ENCODE measurements at places on chromosomes 3 and 15.

DNA sequence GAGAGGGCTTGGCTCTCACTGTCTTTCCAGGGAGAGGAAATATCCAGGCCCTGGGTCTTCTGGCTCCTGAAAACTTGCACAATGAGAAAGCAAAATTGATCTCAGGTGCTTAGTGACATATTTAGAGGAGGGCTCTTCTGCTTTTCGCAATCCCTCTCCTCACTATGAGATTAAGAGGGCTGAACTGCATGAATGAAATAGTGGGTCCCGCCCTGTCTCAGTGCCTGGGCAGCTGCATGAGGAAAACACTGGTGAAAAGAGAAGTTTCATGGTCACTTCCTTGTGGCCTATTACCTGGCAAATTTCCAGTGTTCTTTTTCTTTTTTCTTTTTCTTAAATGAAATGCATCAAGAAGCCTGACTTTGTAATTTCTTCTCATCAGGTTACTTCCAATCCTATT is 73.5 kb downstream of the TRAK1 start:
- no peak for DNase-seq

GRCh38 chr15:37446921-37447320 is 346.6 kb upstream of the MEIS2 start:
- DNase-seq: no peak

- no peak for DNase-seq
Observed at GRCh38 chr15:55031727-55032126, 165.0 kb downstream of the RSL24D1 start.

DNA sequence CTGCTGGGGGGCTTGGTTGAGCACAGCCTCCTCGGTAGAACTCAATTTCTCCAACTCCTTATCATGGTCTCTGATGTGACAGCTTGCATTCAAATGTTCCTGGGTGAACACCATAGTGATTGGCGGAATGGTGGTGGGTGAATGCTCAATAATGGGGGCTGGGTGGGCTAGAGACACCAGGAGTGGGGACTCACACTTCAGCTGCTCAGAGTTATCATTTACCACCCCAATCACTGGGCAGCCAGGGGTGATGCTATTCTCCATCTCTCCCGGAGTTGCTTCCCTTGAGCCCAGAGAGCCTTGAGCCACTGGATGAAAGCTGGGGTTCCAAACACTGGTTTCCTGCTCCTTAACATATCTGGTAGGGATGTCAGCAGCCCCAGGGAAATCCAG is 88.7 kb downstream of the DHX30 start:
- no peak for DNase-seq

DNA sequence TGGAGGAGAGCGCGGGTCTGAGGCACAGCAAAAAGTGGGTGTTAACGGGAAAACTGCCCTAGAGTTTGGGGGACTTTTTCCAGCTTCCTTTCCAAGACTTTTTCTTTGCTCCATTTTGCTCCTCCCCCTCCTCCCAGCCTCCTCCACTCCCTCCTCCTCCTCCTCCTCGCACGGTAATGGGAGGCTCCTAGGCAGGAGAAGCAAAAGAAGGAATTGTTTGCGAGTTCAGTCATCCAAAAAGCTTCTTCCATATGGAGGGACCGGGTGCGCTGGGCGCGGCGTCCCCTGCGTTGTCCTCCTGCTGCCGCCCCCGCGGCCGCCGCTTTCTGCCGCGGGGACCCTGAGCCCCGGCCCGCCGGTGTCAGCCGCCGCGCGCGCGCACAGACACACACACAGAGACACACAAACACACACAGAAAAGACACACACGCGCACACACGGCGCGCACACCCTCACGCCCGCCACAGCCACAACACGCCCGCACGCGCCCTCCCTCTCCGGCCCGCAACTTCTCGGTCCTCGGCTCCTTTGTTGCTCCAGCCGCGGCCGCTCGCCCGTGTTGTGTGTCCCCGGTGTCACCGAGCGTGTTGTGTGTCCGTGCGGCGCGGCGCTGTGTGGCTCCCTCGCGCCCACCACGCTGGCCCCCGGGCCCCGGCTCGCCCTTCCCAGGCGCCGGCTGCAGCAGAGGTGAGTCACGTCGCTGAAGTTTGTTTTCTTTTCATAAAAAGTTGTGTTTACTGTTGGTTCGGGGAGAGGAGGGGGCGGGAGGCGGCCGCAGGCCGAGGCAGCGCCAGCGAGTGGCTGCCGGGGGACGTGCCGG is at the start of gene BOC:
Gene BOC, plus strand, starts transcription at position 228 of the 820 bp plus-strand sequence. CDS start 38,246 bp downstream, outside the sequence.
- DNase-seq: peak; percentile 68

DNA sequence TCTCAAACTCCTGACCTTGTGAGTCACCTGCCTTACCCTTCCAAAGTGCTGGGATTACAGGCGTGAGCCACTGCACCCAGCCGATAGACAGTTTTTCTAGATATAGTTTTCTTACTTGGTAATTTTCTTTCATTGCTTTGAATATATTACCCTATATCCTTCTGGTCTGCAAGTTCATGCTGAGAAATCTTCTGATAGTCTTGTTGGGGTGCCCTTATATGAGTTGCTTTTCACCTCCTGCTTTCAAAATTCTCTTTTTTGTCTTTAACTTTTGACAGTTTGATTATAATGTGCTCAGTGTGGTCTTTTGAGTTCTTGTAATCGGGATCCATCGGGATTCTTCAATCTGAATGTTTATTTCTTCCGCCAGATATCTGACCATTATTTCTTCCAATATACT is 217.3 kb downstream of the GREM1 start:
- DNase-seq: no peak

DNA sequence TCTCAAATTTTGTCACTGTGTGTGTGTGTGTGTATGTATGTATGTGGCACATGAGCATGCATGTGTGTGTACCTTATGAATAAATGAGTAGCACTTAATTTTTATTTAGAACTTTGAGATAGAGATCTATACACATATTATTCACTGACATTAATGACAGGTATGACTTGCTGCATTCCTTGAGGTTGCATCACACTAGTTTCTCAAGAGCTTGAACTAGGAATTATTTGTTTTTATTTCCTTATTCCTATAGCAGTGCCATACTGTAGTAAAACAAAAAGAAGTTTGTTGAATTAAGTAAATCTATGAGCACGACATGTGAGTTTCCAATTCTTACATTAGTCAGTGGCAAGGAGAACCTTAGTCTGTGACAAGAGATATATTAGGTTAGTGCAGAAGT is 943.9 kb downstream of the ROBO1 start:
- DNase-seq: no peak

- DNase-seq: peak; percentile 23
Observed at GRCh38 chr3:139353920-139354556, 10.2 kb downstream of the MRPS22 start.

- peak; percentile 52 for DNase-seq
Observed at GRCh38 chr3:134473868-134474546, 11.8 kb downstream of the ANAPC13 start.

- DNase-seq: no peak
Observed at GRCh38 chr3:8505621-8506020, 4.0 kb downstream of the LMCD1 start.

DNA sequence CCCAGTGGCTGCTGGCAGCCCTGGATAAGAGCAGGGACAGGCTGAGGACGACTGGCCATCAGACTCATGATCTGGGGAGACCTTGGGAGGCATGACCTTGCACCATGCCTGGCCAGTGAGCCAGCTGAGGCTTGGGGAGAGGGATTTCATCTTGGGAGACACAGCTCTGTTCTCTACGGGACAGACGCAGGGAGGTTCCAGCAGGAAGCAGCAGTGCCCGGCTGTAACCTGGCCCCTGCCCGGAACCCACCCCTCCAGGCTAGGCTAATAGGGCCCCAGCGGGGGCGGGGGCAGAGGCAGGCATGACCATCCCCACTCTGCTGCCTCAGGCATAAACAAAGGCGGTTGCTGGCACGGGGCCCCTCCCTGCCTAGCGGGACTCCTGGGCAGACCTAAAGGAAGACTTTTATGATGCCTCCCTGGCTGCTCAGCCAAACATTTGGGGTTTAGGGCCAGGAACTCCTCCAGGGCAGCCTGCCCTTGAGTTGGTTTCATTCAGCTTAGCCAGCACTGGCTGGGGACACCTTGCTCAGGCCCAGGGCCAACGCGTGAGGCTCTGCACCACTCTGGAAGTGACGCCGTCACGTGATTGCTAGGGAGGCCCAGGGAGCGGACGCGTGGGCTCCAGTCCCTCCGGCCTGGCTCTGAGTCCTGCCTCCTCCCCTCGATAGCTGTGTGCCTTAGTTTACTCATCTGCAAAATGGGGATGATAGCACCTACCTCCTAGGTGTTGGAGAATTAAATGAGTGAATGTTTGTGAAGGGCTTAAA is 27.6 kb downstream of the HDAC11 start:
- DNase-seq: no peak

- DNase-seq: no peak
Observed at GRCh38 chr15:38860253-38860652, 295.6 kb upstream of the RASGRP1 start.

DNA sequence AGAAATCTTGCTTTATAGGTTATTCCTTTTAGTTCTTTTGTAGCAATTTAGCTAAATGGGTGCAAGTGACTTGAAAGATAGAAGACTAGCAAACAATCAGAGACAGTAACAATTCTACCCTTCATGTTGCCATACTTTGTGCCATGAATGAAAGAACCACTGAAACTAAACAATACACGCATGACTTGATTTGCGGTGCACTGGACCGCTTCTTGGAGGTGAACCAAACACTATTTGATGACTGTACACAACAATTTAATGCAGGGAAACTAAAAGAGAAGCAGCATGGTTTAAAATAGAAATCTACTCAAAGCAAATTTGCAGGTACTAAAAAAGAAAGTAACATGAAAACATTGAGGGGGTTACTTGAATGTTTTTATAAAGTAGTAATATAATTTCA is 331.0 kb upstream of the RARB start:
- DNase-seq: no peak

- DNase-seq: no peak
Observed at GRCh38 chr3:70488816-70489215, 176.4 kb upstream of the MDFIC2 start.

- DNase-seq: peak; percentile 63
Observed at GRCh38 chr3:189981668-189982067, 139.0 kb downstream of the P3H2 start.

GRCh38 chr3:10248984-10249748 is 907 bp downstream of the TATDN2 start:
- DNase-seq: no peak

GRCh38 chr3:59685432-59685831 is 635.6 kb upstream of the CFAP20DC start:
- DNase-seq: no peak

- DNase-seq: no peak
Observed at GRCh38 chr15:39454189-39454986, 126.5 kb upstream of the THBS1 start.

DNA sequence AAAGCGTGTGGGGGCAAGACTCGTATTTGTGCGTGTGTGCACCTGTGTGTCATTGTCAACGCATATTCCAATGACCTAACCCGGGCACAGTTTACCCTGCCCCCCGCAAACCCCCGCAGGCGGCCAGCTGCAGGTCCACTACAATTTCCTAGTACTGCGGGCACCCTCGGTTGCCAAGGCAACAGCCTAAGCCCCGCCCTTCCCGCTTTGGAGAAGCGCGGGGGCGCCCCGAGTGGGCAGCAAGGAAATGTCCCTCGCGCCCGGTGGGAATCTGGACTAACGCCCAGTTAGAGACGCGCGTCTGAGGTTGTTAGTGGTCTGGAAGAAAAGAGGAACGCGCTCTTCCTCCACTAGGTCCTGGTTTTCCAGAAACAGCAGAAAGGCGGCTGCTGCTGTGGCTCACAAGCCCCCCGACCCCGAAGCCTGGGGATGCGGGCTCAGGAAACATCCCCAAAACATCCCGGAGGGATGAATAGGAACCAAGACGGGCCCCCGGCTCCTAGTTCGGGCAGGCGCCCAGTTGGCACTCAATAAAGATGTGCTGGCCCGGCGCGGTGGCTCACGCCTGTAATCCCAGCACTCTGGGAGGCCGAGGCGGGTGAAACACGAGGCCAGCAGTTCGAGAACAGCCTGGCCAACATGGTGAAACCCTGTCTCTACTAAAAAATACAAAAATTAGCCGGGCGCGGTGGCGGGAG is 1.1 kb downstream of the ABHD14A start:
- DNase-seq: peak; percentile 44

DNA sequence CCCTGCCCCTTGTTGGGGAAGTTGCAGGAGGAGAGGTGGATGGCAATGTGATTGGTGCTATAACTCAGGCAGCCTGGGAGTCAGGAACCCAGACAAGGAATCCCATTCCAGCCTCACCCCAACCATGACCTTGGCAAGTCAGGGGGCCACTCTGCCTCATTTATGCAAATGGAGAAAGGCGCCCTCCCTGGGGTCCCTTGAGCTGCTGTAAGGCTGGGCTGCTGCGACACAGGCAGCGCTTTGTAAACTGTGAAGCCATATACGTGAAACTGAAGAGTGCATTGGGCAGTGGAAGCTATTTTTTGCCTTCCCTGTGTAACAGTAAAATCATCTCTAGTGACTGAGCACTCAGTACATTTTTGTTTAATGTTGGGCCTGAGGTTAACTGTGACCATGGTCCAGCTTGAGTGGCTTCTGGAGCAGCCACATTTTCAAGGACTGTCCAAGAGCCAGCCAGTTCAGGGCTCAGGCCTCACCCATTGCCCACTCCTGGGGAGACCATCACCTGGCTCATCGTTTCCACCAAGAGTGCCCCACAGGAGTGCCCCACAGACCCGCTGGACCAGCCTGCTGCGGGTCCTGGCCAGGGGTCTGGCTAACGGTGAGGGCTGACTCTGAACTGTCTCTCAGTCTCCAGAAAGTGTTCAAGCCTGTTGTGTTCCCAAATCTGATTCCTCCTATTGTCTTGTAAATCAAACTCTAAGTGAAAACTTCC is 27.9 kb downstream of the KIF7 start:
- DNase-seq: no peak

- DNase-seq: peak; percentile 84
Observed at GRCh38 chr3:14203521-14204079, 25.0 kb downstream of the LSM3 start.

DNA sequence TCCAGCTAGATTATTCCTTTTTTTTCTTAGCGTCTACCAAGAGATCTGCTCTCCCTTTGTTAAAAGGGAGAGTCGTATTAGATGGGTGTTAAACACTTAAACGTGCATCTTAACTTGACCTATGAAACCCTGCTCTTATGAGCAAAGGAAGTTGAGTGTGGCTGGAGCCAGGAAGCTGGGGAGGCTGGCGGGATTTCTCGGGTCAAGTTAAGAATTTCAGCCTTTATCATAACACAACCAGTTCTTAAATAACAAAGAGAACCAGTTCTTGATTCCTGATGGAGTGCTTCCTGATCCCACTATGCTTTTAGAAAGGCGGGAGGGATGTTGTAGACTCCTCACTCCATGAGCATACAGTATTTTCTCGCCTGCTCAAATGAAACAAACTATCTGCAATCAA is 215.1 kb downstream of the ITPR1 start:
- DNase-seq: no peak

DNA sequence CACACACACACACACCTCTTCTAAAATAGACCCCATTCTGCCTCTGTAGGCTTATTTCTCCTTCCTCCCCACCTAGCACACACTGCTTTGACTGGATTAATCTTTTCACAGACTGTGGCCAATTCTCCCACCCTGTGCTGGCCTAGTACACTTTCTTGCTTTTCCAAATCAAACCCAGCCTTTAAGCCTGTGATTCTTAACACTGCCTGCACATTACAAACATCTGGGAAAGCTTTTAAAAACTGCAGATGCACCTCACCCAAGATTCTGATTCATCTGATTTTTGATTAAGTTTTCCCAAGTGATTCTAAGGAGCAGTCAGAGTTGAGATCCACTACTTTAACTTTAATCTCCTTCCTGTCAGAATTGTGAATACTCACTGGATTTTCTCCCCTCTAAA is 12.8 kb downstream of the CSNK1G1 start:
- no peak for DNase-seq
